ENCODE measurements at places on chromosomes 2 and 18.

GRCh38 chr2:17052001-17052400 lies 386.4 kb upstream of the CYRIA start:
- no peak for DNase-seq

GRCh38 chr2:181126311-181126868 lies 146.0 kb downstream of the UBE2E3 start:
- DNase-seq, result no peak

DNA sequence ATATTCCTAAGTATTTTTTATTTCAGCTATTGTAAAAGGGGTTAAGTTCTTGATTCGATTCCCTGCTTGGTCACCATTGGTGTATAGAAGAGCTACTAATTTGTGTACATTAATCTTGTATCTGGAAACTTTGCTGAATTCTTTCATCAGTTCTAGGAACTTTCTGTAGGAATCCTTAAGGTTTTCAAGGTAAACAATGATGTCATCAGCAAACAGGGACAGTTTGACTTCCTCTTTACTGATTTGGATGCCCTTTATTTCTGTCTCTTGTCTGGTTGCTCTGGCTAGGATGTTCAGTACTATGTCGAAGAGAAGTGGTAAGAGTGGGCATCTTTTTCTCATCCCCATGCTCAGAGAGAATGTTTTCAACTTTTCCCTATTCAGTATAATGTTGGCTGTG lies 252.7 kb downstream of the NR4A2 start:
- no peak for DNase-seq

- DNase-seq, result no peak
Measured at GRCh38 chr18:38923126-38923525, 1357.5 kb upstream of the CELF4 start.

- no peak for DNase-seq
Measured at GRCh38 chr2:236614551-236614950, 44.9 kb downstream of the ACKR3 start.

- no peak for DNase-seq
Measured at GRCh38 chr2:225597911-225598310, 198.4 kb downstream of the NYAP2 start.

DNA sequence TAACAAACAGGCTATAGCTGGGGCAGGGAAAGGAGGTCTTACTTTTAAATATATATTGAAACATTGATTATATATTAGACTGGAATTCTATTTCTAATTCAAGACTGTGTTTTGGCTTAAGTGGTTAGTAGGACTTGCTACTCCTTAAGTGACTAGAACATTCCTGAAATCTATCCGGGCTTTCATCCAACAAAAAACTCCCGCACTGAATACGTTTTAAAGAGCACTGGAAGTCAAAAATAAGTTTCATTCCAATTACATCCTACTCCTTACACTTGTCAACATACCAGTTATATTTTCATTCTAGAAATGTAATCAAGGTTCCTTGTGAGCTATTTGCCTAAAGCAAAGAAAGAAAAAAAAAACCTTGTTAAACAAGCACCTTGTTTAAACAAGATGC lies 204.6 kb downstream of the SP3 start:
- no peak for DNase-seq

GRCh38 chr2:41489638-41490037 lies 558.2 kb upstream of the PKDCC start:
- no peak for DNase-seq

DNA sequence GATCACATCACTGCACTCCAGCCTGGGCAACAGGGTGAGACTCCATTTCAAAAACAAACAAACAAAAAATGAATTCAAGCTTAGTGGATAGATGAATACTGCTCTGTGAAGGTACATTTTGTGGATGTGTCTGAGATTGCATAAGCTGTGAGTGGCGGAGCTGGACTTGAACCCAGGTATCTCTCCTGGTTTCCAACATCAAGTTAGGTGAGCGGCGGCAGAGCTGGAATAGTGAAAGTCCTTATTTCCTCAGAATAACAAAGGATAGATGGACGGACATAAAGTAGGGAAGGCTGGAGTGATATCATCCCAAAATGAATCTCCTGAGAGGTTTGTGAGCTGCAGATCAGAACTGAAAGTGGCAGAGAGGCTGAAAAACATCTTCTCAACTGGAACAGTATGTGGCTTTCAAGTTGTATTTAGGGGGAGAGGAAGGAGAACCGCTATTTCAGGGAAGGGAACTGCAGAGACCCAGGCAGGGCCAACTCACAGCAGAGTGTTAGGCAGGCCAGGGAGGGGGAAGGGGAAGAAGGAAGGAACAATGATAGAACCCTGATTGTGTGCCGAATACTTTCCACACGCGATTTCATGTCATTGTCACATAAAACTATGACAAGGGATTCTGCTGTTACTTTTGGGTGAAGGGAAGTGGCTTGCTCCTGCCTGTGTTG lies 106.2 kb downstream of the LPIN1 start:
- DNase-seq, result no peak
